ENCODE measurements at places on chromosomes 3 and 15.

DNA sequence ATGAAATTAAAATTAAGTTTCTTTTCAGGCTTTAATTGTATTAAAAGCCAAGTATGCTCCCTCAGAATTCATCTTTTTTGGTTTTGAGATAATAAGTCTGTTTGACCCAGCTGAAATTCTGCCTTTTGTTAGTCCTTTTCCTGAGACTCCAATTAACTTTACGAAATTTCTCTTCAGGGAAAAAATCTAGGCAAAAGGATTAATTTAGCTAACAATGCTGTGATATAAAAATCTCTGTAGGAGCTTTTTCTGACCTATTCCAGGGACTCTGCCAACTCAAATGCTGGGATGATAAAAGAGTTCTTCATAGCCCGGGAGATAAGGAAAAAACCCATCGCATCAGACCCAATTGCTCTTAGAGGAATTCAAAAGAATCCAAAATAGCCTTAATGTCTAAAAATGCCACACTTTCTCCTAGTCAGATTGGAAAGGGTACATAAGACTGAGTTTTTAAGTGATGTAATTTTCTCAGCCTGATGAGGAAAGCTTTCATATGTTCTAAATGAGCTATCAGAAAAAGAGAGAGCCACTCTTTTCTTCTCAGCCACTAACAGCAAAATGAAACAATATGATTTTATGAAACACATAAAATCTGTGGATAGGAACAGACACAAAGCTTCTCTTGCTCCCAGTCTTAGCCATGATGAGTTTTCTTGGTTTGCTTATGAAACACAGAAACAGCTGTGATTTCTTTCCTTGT lies 405.1 kb downstream of the ROBO1 start:
- no peak for DNase-seq

DNA sequence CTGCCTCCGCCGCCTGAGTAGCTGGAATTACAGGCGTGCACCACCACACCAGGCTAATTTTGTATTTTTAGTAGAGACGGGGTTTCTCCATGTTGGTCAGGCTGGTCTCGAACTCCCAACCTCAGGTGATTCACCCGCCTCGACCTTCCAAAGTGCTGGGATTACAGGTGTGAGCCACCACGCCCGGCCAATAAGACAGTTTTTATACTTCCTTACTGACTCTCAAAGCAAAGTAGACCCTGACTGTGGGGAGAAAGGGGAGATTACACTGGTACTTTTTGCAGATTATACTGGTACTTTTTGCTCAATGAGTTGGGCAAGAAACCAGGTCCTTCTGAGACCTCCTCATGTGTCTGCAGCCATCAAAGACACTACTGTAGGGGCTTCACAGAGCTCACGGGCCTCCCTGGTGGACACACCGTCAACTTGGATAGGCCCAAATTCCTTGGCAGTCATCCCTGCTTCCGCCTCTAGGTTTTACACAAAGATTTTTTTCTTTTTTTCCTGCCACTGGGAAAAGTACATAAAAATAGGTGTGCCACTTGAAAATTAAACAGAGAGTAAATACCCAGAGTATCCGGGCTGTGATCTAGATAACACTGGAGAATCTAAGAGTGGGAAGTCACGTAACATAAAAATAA lies 143.3 kb upstream of the WNT5A start:
- no peak for DNase-seq

GRCh38 chr3:113277414-113277813 lies 66.1 kb downstream of the BOC start:
- no peak for DNase-seq

GRCh38 chr3:29415482-29416223 lies 134.8 kb downstream of the RBMS3 start:
- DNase-seq: no peak

DNA sequence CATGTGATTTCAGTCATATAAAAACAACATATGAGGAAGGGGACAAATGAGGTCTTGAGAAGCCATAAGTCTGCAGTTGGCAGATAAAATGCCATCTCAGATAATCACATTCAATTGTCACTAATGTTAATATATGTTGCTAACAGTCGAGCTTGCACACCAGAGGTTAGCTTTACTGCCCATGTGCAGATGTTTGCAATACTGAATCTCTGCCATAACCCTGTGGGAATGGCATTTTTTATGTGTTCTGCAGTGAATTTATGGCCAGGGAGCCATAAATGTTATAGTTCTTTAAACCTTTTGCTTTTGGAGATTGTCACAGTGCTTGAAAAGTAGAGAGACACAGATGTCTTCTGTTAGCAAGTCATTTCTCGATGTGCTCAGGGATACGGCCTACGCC lies 141.5 kb downstream of the RORA start:
- DNase-seq: no peak

Data from AML-193 (cell line).